Stimulated activated naive CD8-positive, alpha-beta T cell treated with anti-CD3 and anti-CD28 coated beads, Interleukin-15, Interleukin-2, amounts not matched to agents 100 U/mL and 50 U/mL, for 24 hours (primary cell): ENCODE measurements at places on chromosomes 5 and 9.

GRCh38 chr5:35436400-35437057, 181.1 kb upstream of the SPEF2 start:
- DNase-seq, result no peak

DNA sequence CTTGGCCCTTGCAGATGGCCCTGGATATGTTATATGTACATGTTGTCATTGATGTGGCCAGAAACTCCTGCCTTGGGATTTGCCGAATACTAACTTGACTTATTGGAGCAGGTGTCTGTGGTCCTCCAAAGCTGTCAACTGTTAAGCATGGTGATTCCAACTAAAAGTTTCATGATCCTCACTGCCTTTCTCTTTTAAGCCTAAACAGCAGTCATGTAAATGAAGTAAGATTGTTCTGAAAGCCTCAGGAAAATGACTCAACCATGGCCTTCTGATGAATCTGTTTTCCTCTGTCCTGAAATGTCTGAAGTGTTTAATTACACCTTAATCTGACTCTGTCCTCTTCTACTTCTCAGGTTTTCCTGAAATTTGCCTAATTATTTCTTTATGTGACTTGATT, 245.0 kb downstream of the FAM114A2 start:
- no peak for DNase-seq

GRCh38 chr9:74645007-74645639, 148.0 kb downstream of the RORB start:
- DNase-seq, result no peak

GRCh38 chr5:80002677-80003076, 11.6 kb upstream of the MTX3 start:
- no peak for DNase-seq

DNA sequence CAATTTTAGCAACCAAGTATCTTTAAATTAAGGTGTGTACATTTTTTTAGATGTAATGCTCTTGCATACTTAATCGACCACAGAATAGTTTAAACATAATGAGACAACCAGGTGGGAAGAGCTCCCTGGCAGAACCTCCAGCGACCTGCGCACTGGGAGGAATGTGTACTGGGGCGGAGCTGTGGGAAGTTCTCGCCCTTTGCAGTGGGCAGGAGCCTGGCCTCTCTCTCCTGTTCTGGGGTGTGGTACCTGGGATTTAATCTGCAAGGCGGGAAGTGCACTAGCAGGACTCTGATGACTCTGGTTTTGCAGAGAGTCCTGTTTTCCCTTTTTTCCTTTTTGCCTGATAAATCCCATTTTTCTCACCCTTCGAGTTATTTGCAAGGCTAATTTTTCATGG, 150.7 kb downstream of the SLC28A3 start:
- no peak for DNase-seq

- DNase-seq, result no peak
These were observed 25.0 kb downstream of the LARP1 start for GRCh38 chr5:154780128-154780527.

- no peak for DNase-seq
These were observed 24.0 kb downstream of the CSF1R start for GRCh38 chr5:150062216-150062922.

DNA sequence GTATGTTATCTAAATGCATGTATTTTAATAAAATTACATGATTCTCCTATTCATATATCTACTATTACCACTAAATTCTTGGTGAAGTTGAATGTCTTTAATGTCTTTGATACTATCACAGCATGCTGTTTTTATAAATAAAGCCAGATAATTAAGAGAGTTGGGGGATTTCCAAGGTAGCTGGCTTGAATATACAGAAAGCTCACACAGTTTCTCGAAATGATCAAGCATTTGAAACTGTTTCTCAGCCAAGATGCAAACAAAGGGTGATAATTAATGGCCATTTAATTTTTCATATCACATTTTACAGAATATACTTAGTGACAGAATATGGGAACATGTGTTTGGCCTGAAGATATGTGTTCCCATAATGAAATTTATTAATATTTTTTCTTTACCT, 145.6 kb upstream of the CDH12 start:
- no peak for DNase-seq

DNA sequence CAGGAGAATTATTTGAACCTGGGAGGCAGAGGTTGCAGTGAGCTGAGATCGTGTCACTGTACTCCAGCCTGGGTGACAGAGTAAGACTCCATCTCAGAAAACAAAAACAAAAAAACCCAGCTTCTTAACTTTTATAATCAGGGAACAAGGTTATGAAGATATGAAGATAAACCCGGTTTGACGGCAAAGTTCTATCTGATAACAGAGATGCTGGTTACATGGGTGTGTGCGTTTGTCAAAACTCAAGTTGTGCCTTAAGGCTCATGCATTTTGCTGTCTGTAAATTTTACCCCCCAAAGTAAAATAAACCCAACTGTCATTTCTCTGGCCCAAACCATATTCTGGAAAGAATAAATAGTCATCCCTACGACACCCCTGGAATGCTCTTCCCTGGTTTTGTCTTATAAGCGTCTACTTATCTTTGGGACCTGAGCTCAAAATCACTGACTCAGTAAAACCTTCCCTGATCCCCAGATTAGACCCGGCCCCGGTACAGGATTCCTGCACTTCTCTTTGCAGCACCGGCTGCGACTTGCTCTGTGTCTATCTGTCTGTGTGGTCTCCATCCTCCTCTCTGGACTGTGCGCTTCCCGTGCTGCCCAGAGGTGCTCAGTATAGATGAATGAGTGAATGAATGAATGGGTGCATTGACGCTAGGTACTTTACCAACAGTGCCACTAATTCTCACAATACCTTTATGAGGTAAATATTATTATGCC, 172.2 kb downstream of the DAB2IP start:
- DNase-seq, result no peak

DNA sequence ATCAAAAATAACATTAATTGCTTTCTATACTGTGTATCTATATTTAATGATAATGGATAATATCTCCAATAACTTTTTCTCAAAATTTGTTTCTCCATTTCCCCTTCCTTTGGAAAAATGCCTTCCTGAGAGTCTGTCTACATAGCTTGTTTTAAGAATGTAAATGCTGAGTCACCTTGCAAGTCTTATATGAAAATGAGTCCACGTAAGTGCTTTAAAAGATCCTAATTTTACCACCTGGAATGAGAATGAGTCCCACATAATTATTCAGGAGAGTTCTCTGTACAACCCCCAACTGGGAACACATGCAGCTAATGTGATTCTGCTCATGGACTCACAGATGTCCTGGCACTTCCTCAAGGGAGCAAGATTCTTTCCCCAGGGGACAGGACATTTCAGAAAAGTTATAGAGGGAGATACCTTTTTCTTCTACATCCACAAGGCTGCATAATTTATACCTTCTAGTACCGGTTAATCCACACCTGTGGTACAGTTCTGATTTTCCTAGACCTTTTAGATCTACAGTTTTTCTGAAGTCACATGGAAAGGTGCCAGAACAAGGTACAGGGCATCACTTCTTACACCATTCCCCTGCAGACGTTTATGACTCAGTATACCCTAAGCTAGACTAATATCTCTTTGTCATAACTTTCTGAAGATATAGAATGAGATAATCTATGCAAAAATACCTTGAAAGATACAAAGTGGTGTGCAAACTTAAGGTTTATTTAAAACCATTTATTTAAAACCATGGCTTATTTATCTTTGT, 314.1 kb downstream of the CETN3 start:
- no peak for DNase-seq

DNA sequence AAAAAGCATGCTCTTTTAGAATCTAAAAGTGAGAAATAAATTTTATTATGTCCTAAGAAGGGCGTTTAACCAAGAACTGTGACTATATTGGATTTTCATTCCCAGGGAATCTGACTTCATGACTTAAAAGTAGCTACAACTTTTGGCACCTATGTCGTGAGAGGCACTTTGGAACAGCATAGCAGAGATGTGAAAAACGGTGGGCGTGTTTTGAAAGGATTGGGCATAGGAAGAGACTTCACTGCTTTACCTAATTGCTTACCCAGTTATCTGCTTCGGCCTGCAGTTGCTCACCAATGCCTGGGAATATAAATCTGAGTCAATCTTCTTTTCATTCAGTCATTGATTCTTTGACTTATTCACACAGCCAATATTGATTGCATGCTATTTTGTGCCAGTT, 363.4 kb downstream of the DNAH5 start:
- no peak for DNase-seq

GRCh38 chr5:128772356-128772755, 192.9 kb upstream of the SLC27A6 start:
- no peak for DNase-seq

DNA sequence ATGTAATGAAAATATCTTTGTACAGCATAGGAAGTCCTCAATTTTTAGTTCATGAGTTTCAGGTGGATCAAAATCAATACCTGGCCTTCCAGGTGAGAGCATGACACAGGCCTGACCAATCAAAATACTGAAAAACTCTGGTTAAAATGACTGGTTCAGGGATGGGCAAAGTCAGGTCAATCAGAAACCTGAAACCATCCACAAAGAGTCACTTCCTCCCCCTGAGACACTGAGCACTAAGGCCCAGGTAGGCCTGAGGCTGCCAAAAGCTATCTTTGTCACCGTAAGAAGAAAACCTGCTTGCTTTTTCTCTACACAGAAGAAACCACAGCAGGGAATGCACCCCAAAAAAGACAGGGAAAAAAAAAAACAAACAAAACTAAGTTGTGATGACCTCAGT, 444.8 kb downstream of the TLR4 start:
- DNase-seq, result no peak

- DNase-seq, result peak; percentile 79
These were observed 6.9 kb downstream of the ANXA6 start for GRCh38 chr5:151150471-151151262.

DNA sequence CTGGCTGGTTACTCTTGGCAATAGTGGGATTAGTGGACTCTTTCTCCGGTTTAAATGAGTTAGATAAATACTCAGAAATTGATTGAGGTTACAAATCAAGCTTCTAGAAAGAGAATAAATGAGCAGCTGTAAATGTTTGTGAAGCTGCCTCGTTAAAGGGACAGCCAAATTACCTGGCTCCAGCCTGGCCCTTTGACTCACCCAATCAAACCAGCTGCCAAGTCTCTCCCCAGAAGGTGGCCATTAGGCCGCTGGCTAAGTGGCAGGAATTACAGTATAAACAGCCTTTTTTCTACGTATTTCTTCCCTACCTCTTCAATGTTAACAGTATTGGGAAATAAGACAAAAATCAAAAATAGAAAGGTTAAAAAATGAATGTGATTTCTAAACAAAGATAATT, 46.0 kb upstream of the SRFBP1 start:
- DNase-seq, result no peak

DNA sequence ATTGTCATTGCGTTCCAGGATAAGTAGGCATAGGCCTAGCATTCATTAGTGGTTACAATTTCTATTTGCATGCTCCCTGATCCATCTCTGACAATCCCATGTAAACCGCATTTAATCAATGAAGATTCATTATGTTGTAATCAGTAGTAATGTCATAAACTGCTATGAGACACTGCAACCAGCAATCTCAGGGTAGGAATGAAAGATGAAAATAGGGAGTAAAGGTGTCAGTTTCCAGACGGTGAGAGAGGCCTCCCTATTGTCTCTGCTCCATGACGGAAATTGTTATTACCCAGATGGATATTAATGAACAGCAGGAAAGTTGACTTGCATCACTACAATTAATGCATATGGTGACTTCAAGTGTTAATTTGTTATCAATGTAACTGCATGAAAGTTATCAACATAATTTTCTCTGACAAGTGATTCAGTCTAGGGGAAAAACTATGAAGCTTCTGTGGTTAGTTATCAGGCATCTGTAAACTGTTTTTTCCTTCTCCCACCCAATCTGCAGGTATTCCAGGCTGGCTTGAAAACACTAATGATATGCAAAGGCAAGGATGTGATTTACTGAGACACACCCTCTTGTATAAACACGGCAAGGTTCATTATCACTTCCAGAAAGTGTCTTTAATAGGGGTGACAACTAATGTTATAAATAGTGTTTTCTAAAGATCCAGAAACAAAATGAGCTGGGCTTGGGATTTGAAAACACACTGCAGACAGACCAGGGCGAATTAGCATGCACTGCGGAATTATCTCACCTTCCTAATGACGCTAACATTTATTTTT, 73.5 kb downstream of the ZNF622 start:
- no peak for DNase-seq

DNA sequence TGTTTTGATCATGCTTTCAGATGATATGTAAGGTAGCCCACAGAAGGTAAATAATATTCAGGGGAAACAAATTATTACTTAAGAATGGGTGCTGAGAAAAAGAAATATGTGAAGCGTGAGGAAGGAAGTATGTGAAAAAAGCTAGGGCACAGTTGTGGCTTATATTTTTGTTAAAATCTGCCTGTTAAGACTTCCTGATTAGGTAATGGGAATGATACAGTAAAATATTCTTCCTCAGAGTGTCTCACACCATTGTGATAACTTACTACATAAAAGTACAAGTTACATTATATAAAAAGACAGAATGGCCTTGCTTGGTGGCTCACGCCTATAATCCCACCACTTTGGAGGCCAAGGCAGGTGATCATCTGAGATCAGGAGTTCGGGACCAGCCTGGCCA, 18.7 kb upstream of the PARP8 start:
- no peak for DNase-seq

- no peak for DNase-seq
These were observed 118.1 kb downstream of the TRIO start for GRCh38 chr5:14261235-14261634.

GRCh38 chr5:92991581-92992067, 589.4 kb downstream of the NR2F1-AS1 start:
- no peak for DNase-seq

GRCh38 chr9:95077053-95077765, 240.3 kb downstream of the FANCC start:
- no peak for DNase-seq

DNA sequence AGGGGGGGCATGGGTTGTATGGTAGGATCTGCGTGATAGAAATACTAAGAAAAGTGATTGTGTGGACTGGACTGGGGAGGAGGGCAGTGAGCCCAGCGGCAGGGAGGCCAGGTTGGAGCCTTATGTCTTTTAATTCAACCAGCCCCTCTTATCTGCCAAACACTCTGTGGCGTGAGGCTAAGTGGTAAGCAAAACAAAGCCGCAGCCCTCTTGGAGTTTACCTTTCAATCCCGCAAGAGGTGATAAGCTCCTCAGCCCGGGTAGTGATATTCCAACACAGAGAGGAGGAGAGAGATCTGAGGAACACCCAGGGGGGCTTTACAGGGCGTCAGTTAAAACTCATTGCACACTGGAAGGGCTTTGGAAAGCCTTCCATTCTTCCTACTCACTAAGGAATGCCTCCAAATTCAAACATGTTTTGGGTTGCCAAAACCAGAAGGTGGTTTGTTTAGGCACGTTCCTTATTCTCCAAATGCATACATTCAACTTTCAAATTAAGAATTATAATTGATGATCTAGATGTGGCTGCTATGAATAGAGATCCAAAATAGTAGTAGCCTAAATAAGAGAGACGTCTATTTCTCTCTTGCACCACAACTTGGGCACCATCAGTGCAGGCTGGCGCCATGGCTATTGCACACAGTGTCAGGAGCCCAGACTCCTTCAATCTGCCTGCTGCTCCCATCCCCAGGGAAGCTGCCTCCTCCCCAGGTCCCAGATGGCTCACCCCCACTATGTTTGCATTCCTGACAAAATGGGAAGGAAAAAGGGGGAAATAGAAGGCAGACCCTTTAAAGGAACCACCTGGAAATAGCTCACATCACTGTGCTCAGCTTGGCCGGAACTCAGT, 75.1 kb upstream of the FSTL4 start:
- DNase-seq, result no peak
